ENCODE measurements at places on chromosomes 2 and 18.

GRCh38 chr2:43104763-43105162 is 121.6 kb downstream of the ZFP36L2 start:
- DNase-seq, result no peak

DNA sequence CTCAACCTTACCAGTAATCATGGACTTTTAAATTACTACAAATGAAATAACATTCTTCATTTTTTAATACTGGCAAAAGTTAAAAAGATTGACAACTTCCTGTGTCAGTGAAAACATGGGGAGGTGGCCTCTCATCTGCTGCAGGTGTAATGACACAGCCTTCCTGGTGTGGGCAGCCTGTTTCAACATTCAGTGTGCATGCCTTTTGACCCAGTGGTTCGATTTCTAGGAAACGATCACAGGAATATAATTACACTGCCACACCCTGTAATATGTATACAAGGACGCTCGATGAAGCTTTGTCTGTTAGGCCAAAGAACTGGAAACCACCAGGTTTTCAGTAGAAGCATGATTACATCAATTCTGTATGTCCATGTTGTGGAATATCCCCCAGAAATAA is 68.7 kb downstream of the MTHFD2 start:
- DNase-seq, result peak; percentile 76

DNA sequence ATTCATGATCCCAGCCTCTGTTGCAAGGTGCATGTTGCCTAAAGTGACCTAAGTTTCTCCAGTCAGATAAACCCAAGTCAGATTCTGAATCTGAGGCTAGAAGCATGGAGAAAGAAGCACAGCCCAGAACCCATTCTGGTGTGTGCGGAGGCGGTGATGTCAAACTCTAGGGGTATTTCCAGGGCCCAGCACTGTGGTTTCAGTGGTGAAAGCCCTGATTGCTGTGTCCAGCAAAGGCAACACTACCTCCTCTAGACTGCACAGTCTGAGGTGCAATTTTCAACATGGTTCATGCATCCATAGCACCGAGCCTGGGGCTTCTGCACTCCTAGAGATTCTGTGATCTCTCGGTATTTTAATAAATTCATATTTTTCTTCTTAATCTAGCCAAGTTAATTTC is 264.8 kb upstream of the KLHL29 start:
- DNase-seq, result no peak

DNA sequence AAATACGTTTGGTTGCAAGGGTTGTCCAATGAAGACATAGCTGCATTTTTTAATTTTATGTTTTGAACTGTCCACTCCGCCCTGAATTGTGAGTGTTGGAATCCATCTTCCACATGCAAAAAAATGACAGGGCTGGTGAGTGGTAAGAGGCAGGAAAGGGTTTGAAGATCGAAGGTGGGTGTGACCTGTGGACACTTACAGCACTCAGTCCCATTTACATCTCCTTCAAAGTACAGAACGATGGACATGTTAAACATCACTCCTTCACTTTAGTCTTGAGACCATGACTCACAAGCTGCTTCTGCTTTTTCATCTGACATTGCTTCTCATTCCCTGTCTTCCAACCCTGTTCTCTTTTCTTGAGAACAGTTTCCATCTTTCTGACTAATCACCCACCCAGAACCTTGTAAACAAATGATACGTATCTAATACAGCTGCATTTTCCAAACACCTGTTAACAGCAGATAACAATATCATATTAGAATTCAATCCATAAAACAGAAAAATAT is 179.3 kb downstream of the ZNF516 start:
- DNase-seq, result no peak

- DNase-seq, result peak; percentile 96
These were observed 92.3 kb downstream of the B3GNT2 start for GRCh38 chr2:62287899-62288880.

DNA sequence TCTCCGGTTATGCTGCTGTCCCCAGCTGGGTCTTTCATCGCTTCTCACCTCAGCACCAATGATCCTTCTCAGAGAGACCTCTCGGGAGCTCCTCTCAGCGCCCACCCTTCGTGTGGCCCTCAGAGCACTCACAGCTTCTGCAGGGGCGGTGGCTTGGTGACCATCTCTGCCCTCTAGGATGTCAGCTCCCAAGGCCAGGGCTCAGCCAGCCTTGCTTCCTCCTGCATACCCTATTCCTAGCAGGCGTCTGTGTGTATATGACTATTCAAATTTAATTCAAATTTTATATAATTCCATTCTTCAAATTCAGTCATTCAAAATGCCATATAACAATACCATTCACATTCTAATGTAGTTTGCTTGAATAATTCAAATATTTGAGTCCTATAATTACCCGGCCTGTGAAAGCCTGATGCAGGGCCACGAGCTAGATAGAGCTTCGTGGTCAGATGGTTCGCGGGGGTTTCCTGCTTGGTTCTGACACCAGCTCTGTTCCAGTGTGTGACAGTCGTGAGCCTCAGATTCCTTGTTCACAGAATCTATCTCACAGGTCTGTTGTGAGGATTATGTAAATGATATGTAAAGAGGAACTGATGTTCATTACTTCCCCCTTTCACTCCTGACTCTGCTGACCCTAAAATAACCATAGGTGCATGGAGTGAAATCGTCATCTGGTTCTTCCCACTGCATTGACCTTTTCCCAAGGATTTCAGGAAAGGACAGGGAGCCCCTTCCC is 94.0 kb upstream of the CNGA3 start:
- DNase-seq, result no peak

DNA sequence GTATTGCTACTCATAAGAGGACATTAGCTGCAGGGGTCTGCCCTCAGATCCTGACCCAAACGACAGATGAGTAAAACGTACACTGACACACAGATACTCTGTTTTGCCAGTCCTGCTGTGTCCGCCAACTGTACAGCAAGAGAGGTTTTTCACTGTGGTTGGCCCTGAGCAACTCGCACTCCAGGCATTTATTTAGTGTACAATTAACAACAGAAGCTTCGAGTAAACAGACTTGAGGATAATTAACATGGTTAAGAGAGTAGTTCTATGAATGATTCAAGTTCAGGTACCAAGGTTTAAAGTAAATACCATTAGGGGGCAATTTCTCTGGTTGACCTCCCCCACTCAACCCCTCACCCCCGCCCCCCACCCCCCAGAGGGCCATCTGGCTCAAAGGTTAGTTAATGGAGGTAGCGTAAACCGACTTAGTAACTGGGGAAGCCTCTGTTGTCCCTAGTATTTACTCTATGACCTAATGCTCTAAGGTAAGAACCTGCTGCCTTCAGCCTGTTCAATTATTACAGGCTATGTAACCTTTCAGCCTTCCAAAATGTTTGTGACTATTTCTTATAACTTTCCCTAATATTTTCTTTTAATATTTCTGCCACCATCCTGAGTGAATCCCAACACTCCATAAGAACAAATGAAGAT is 103.9 kb upstream of the XIRP2 start:
- DNase-seq, result peak; percentile 96

DNA sequence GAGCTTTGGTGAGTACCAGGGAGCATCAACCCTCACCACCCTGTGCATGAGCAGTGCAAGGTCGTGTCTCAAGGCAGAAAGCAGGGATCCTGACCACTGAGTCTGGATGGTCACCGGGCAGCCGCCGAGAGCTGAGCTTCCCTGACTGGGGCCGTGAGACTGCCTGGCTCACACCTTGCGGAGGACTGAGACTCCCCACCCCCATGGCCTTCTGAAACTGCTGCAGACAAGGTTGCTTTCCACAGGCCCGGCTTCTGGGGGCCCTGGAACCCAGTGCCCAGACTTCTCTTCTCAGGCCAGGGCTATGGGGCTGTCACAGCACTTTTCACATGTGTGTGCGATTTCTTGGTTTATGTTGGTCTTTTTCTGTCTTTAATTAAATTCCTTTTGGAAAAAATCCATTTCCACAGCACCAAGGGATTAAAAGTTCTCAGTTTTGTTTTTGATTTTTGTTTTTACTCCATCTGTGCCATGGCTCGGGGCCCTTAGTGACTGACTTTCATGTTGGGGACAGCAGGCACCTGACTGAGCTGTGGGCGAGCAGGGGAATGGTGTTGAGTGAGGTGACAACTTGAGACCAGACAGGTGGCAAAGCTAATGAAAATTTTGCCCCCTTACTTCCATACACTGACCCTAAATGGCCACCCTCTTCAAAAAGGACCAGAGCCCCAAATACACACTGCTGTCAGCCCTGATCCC is 297.9 kb downstream of the CYP26B1 start:
- DNase-seq, result no peak

- DNase-seq, result no peak
These were observed 93.6 kb downstream of the ZFP36L2 start for GRCh38 chr2:43132683-43133301.

- no peak for DNase-seq
These were observed 186.9 kb downstream of the TTC32 start for GRCh38 chr2:19714926-19715325.

DNA sequence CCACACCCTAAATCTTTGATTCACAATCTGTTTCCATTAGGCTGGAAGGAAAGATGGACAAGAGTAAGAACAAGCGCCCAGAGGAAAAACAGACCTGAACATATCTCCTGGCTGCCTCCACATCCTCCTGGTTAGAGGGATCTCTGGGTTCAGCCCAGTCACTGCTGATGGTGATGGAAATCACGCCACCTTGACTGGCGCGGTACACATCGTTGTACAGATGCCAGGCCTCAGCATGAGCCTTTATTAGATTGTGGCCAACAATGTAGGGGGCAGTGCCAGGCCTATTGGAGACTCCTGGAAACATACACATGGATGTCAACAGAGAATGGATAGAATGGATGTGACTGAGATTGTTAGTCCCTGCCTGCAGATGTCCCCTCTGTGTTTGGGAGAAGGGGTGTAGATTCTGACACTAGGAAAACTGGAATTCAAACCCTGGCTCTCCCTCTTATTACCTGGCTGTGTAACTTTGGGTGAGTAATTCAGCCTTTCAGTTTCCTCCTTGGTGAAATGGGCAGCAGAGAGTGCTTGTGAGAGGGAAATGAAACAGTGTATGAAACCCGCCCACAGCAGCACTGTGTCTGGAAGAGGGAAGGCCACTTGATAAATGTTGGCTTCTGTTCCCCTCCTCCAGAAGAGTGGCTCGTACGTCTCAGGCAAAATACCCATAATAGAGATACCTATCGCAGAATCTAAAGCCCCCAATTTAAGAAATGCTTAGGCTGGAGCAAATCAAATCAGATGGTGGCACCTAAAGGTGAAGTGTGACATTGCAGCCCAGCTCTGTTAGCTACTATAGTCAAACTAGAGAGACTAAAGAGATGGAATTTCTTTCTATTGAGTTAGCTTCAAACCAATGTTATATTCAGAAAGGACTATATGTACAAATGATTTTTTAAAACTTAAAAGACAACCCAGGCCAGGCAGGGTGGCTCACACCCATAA is 36.2 kb downstream of the LCT start:
- no peak for DNase-seq

DNA sequence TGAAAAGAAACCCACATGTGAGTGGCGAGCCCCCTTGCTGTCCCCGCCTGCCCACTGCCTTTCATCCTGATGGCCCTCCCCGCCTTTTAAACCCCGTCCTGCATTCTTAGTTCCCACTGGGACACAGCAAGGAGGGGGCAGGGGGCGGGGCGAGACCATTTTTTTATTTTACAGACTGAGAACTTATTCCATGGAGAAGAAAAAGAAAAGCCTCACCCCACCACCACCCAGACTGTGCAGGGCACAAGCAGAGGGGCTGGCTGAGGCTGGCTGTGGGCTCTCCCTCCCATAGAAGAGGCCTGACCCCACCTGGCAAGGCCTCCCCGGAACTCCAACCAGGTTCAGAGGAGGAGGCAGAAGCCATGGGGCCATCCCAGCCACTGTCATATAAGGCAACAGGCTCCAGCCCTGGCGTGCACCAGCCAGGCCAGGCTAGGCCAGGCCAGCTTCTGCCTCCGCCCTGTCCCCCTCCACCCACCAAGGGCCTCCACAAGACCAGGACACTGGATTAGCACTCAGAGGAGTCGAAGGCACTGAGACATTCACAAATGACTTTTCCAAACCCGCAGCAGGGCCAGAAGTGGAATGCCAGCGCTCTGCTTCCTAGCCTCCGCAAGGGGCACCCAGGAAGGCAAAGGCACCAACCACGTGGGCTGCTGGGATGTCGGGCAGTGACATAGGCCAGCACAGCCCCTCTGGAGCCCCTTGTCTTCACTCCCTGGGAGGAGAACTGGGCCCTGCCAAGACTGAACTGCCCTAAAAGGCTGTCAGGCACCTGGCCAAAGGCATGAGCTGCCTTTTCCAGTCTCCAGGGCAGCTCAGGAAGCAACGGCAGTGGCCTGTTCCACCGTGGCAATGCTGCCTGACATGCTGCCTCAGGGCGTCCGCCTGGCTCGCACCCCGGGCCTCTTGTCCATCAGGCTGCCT is 37.5 kb upstream of the SEMA4C start:
- DNase-seq, result peak; percentile 12

- no peak for DNase-seq
These were observed 11.2 kb downstream of the CFLAR start for GRCh38 chr2:201127152-201127511.

GRCh38 chr2:99140056-99140859 is 1.2 kb upstream of the C2orf15 start:
- no peak for DNase-seq

DNA sequence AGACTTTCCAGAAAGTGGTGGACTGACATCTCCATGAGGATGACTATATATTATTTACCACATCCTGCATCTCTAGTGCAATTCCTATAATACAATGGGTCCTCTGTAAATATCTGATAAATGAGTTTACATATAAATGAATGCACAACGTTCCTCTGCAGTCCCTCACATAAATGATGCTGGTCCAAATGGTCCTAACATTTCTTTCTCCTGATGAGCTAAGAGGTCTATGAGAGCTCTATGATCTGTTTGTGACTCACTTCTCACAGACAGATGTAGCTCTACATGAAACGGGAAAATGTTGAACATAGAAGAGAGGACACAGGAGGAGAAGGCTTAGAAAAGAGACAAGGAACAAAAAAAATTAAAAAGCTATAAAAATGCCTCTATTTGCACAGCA is 201.2 kb upstream of the PIK3C3 start:
- DNase-seq, result no peak

DNA sequence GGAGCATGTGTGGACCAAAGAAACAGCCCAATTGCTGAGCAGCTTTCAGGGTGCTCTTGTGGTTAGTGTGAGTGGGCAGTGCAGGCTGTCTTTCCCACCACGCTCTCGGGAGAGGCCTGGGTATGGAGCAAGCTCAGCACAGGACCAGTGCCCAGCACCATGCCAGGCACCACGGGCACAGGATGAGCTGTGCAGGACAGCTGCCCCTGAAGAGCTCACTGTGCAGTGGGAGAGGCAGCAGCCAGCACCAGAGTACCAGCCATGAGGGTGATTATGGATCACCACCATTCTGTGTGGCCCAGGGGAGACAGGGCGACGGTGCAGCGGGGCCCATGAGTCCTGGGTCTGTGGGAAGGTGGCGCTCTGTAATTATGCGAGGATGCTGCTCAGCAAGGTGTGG is 29.7 kb upstream of the FAHD2A start:
- DNase-seq, result no peak
